CD4-positive, alpha-beta memory T cell (primary cell): ENCODE measurements at places on chromosomes 13 and 19. TPM values are rescaled to one million over a fixed set of nuclear protein-coding genes. Genes with fewer than 3 reads are reported as not detected.

GRCh38 chr19:3367628-3368440 lies 1.5 kb downstream of the NFIC start:
- no peak for DNase-seq

DNA sequence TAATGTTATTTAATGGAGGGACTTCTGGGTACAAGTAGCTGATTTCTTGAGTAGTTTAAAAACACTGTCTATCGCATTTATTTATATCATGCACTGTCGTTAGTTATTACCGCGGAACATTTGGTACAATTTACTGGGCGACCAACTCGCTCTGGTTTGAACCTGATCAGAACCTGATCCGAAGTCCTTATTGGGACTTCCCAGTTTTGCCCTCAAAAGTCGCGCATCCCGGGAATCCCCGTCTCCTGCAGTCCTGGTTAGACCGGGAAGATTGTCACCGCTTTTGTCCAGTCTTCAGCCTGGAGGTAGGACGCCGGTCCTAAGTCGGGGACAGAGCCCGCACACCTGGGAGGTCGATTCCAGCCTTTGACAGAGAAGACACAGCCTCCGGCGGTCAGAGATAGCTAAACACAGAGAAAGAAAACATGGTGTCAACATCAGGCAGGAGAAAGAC lies 694 bp downstream of the CLN5 start:
- no peak for DNase-seq

GRCh38 chr13:40798380-40798779 lies 9.0 kb downstream of the SLC25A15 start:
- peak; percentile 7 for DNase-seq

Gene KLK3
- polyA plus RNA-seq = not detected

DNA sequence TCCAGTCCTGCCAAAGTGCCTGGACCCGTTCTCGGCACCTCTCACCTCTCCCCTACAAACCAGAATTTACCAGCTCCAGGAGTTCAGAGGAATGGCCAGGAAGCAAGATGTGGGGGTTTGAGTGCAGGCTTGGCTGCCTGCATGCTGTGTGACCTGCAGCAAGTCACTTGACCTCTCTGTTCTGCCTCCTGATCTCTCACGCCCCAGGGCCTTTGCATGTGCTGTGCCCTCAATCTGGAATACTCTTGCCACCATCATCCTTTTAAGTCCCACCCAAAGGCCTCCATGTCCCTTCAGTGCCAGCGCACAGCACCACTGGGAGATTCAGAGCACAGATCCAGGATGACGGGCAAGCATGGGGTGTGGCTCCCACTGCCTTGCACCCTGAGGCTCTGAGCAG lies 43.4 kb downstream of the MYO9B start:
- DNase-seq = no peak

- no peak for DNase-seq
These were observed 129.5 kb downstream of the ATP8A2 start for GRCh38 chr13:25501231-25501630.

GRCh38 chr13:98454389-98454881 lies 122.5 kb downstream of the STK24 start:
- no peak for DNase-seq

GRCh38 chr13:47426126-47426849 lies 529.4 kb upstream of the HTR2A start:
- DNase-seq = no peak

Gene GPR180
- polyA plus RNA-seq = 1.6 TPM

DNA sequence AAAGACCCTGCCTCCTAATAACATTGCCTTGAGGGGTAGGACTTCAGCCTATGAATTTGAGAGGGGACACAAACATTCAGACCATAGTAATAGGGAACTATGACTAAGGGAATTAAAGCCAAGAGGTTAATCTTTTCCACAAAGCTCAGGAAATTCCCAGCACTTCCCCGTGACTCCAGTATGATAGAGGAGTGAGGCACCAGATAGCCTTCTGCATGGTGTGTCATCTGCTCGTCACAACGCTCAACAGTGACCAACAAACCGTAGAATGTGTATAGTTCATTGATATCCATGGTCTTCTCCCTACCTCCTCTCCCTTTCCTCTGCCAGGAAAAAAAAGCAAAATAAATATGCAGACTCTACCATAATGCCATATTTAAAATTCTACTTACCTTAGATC lies 64.4 kb downstream of the B3GLCT start:
- DNase-seq = no peak

Gene ZNF442
- polyA plus RNA-seq = 1.4 TPM

- peak; percentile 82 for DNase-seq
These were observed 823 bp downstream of the TLE5 start for GRCh38 chr19:3061182-3062161.

DNA sequence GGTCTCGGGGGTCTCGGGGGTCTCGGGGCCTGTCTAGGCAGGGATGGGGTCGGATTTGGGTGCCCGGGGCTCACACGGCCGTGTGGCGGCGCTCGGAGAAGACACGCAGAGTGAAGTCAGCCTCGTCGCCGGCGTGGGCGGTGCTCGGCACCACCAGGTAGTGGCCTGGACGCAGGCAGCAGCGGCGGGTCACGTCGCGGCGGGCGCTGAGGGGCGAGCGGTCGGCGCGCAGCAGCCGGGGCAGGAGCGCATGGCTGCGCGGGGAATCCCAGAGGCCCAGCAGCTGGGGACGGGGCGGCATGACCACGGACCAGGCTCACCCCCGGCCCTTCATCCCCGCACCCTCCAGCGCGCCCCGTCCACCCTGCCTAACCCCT lies 8.2 kb downstream of the CAPN12 start:
- peak; percentile 59 for DNase-seq

DNA sequence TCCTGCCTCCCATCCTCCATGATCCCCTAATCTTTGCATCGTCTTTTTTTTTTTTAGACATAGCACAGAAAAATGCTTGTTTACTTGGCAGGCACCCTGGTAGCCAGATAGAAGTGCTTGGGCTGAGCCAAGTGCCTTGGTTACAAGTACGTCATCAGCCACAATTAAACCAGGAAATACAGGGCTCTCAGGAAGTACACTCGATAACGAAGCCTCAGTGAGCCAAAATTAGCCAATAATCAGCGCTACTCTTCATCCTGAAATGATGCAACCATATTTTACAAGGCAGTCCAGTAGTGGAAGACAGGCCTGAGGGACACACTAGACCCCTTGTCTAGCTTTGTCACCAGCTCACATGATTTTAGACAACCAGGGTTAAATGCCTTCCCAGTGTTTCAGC lies 194.0 kb upstream of the NBEA start:
- no peak for DNase-seq

Gene FXYD7
- polyA plus RNA-seq = 5.5 TPM

DNA sequence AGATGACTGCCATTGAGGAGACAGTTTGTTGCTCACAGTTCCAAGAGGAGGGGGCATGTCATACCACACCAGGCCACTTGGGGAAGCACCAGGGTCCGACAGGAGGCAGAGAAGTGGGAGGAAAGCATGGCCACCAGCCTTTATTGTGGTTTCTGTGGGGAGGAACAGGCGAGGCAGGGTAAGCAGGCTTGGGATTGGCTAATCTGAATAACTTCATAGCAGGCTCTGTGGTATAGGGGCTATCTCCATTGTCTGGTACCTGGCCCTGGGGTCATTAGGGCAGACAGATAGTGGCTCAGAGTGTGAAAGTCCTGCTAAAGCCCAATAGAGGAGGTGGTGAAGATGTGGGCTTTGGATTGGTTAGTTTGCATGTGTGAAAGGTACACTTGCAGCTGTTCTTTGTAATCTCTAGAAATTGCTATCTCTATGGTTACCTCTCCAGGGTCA lies 35.5 kb downstream of the CBY2 start:
- DNase-seq = no peak

GRCh38 chr19:38743394-38744297 lies 628 bp downstream of the CAPN12 start:
- no peak for DNase-seq

Gene MYO1F
- 35.9 TPM for polyA plus RNA-seq

GRCh38 chr13:43390619-43391018 lies 367.2 kb downstream of the DNAJC15 start:
- no peak for DNase-seq

- DNase-seq = no peak
These were observed 63.2 kb downstream of the CCDC70 start for GRCh38 chr13:51924756-51925544.

DNA sequence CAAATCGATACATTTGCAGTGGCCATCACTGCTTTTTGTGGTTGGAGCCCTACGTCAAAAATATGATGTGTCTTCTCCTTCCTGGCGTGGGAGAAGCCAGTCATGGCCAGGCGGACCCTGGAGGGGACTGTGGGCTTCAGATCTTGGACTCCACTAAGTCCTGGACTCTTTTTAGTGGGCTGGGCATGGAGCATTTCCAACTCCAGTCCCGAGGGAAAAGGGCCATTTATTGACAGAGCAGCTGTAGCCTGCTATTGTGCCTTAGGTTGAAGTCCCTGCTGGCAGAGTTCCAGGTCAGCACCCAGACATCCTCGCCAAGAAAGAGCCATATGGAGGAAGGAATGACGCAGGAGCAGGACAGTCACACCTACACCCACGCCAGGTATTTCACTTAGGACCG lies 179.2 kb upstream of the ZNF507 start:
- DNase-seq = no peak

GRCh38 chr13:84651288-84651687 lies 769.0 kb upstream of the SLITRK1 start:
- no peak for DNase-seq

GRCh38 chr13:61774903-61775302 lies 359.3 kb upstream of the PCDH20 start:
- DNase-seq = no peak

Gene GJB6
- polyA plus RNA-seq = not detected

DNA sequence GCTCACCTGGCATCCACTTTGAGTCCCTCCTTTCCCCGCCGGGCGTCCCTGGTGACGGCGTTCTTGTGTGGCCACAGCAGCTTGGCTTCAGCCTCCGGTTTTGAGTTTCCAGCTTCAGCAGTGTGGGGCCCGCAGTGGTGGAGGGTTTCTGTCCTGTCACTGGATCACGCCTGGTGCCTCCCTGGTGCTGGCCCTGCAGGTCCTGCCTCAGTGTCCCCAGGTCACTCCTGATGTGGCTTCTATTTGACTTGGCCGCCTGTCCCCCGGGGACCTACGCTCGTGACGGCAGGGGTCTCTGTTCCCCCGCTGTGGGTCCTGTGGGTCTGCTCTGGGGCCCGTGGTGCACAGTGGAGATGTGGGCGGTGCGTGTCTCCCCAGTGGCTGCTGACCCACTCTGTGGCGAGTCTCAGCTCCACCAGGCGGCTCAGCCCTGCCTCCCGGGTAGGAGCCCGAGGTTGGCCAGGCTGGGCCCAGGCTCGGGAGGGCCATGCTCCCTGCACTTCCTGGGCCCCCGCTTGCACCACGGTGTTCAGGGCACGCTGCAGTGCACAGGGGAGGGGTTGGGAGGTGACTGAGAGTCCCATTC lies 1.9 kb downstream of the ATP4B start:
- no peak for DNase-seq

Gene ATP8B3
- 0.73 TPM for polyA plus RNA-seq

DNA sequence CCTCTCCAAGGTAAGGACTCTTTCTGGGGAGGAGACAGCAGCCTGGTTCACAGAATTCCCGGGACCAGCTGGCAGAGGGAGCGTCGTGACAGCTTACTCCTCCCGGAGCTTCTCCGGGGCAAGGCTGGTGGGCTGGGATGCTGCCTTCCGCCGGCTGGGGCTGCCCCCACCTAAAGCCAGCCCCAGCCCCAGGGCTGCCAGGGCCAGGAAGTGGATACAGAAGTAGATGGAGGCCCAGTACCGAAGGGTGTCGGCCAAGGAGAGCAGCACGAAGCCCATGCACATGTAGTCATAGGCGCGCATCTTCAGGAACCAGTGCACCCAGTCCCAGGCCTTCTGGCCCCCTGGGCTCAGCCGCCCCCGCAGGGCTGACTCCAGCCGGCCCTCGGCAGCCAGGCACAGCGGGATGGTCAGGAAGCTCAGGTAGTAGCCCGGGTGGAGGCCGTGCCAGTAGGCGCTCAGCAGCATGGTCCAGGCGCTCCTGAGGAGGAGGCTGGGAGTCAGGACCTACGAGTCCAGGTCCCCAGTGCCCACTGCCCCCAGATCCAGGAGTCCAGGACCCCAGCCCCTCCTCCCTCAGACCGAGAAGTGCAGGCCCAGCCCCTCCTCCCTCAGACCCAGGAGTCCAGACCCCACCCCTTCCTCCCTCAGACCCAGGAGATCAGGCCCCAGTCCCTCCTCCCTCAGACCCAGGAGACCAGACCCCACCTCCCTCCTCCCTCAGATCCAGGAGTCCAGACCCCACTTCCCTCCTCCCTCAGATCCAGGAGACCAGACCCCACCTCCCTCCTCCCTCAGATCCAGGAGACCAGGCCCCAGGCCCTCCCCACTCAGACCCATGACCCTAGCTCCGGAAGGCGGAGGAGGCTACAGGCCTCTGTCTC lies 1.2 kb upstream of the TMC4 start:
- DNase-seq = no peak

Gene CEACAM6
- polyA plus RNA-seq = not detected

- no peak for DNase-seq
These were observed 23.3 kb downstream of the GGACT start for GRCh38 chr13:100565286-100565685.

GRCh38 chr13:59527500-59527899 lies 636.2 kb downstream of the DIAPH3 start:
- DNase-seq = no peak

DNA sequence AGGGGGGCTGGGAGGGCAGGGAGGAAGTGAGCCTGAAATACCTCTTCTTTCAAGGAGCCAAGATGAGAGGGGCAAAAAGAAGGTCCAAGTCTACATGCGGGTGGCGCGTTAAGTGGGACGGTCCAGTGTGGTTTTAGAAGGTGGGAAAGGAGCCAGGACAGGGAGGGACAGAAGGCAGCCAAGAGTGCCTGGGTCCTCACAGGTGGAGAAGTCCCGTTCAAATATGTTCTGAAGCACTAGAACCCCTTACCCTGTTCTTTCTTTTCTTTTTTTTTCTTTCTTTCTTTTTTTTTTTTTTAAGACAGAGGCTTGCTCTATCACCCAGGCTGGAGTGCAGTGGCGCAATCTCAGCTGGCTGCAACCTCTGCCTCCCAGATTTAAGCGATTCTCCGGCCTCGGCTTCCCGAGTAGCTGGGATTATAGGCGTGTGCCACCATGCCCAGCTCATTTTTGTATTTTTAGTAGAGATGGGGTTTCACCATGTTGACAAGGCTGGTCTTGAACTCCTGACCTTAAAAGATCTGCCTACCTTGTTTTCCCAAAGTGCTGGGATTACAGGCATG lies 7.4 kb downstream of the CAMSAP3 start:
- DNase-seq = no peak

- peak; percentile 88 for DNase-seq
These were observed 737 bp downstream of the ZNF575 start for GRCh38 chr19:43533546-43534304.

GRCh38 chr13:46012404-46012803 lies 40.1 kb downstream of the ZC3H13 start:
- no peak for DNase-seq

DNA sequence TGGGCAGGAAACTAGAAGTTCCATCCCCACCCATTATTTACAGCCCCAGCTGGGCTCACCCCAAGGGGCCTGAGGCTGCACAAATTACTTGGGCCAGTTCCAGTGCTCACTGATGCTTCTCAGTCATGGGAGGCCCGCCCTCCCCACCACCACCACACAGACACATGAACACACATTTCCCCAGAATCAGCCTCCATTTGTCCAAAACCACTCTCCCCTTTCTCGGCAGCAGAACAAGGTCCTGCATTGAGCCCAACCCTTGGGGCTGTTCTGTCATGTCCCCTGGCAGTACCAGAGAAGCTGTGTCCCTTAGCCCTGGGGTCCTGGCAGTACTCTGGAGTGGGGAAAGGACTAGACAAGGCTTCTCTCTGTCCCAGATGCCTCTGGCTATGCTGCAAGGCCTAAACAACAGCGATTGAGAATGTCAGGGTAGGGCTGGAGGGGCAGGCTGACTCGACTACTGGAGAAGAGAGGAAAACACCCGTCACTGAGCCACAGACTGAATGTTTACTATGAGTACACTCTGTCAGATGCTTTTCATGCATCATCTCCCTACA lies 21.8 kb downstream of the SAMD4B start:
- DNase-seq = no peak
